ENCODE measurements at places on chromosomes 4 and X.

GRCh38 chrX:4936315-4936714, 1222.9 kb upstream of the PRKX start:
- no peak overlapping the region for H3K4me3 ChIP-seq
- no peaks in the 10 kb centered on the region for H3K4me1 ChIP-seq
- no peak for DNase-seq
- H3K36me3 ChIP-seq: no peaks in the 10 kb centered on the region
- H3K27me3 ChIP-seq: no peaks in the 10 kb centered on the region

GRCh38 chr4:15931451-15932210, 6.9 kb downstream of the FGFBP1 start:
- H3K27me3 ChIP-seq: no peaks in the 10 kb centered on the region
- DNase-seq: no peak
- H3K27ac ChIP-seq: no peak overlapping the region
- H3K36me3 ChIP-seq: no peaks in the 10 kb centered on the region

DNA sequence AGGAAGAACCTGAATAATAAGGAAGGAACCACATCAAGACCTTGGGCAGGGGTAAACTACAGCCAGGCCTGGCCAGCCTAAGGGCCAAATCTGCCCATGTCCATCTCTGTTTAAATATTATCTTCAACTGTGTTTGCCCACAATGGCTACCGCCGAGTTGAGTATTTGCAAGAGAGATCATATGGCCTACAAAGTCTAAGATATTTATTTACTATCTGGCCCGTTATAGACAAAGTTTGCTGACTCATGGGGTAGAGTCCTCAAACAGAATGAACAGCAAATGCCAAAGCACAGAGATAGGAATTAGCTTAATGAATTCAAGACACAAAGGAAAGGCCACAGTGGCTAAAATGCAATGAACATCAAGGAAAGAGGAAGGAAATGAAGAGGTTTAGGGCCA, 44.8 kb downstream of the RPS6KA3 start:
- H3K4me3 ChIP-seq: no peak overlapping the region
- no peak overlapping the region for H3K27ac ChIP-seq
- peaks cover 18% of the 10 kb centered on the region for H3K4me1 ChIP-seq
- peaks cover 12% of the 10 kb centered on the region for H3K27me3 ChIP-seq
- no peaks in the 10 kb centered on the region for H3K36me3 ChIP-seq
- DNase-seq: peak; percentile 3

DNA sequence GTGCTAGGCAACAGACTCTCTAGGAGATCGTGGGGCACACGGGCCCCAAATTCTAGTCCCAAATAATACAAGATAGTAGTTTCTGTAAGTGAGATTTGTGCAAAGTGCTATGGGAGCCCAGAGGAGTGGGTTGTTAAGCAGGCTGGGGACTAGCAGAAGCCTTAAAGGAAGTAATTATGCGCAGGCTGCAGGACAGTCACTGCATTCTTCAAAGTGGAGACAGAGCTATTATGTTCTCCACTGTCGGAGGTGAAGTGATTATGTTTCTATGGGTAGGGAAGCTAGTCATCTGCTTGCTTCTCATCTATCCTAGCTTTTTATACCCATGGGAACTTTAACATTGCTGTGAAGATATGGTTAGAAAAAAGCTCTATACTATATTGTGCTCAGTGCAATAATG, 154.2 kb downstream of the CPE start:
- no peak overlapping the region for H3K4me3 ChIP-seq
- H3K27me3 ChIP-seq: no peaks in the 10 kb centered on the region
- peak; percentile 62 for DNase-seq
- peaks cover 6% of the 10 kb centered on the region for H3K4me1 ChIP-seq

DNA sequence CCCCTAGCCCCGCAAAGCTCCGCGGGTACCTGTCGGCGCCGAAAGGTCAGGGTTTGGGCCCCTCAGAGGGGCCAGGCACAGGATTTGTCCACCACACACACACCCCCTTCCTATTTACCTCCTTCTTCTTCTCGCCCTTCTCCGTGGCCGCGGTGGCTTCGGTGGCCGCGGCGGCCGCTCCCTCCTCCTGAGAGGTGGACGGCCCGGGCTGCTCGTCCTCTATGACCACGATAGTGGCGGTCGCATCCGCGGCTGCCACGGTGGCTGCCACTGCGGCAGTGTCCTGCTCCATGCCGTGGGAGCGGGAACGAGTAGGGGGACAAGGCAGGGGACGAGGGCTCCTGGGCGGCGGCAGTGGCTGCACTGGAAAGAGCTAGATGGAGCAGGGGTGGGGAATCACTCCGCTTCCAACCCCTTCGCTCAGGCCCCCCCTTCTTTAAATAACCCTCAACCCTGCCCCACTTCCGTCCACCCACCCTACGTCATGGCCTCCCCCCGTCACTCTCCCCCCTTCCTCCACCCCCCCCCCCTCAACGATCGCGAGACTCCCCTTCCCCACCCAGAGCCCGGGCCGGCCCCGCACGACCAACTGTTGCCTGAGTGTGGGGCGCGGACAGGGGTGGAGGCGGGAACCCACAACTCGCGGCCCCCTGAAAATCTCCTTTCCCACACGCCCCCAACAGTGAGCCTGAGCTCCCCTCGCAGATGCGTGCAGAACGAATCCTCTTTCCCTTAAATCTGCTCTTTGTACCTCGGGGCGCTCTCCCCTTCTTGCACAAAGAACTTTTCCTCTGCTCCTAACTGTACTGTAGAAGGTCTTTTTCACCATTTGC, at the start of gene SMARCA1:
TSS of gene SMARCA1 (minus strand) at position 412 of the 833 bp plus-strand sequence. CDS start at position 292, 120 bp downstream.
- no peaks in the 10 kb centered on the region for H3K36me3 ChIP-seq
- peak within 1 kb of the TSS; percentile 87 for H3K27ac ChIP-seq
- no peaks in the 10 kb centered on the region for H3K27me3 ChIP-seq
- DNase-seq: peak; percentile 63

DNA sequence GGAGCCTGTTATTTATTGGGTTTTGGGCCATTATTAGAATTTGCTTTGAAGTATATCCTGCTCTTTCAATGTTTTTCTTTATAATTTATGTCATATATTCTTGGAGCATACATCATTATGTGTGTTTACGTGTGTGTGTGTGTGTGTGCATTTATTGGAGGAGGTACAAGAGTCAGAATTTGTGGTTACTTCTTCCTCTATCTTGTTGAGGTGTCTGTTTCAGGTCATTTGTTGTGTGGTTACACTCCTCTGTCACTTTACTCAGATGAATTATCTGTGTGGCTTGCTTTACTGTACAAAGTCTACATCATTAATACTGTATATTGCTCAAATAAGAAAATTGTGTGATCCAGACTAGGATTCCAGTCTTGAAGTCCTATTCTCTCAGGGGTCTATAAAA, 1957.4 kb upstream of the TENM3 start:
- H3K36me3 ChIP-seq: no peaks in the 10 kb centered on the region
- H3K27ac ChIP-seq: no peak overlapping the region
- no peaks in the 10 kb centered on the region for H3K27me3 ChIP-seq
- H3K4me3 ChIP-seq: no peak overlapping the region
- no peak for DNase-seq
- peaks cover 5% of the 10 kb centered on the region for H3K4me1 ChIP-seq

GRCh38 chr4:186846426-186846825, 122.8 kb upstream of the FAT1 start:
- H3K27me3 ChIP-seq: no peaks in the 10 kb centered on the region
- no peak for DNase-seq
- H3K36me3 ChIP-seq: no peaks in the 10 kb centered on the region

- peak; percentile 27 for DNase-seq
- no peak overlapping the region for H3K27ac ChIP-seq
- H3K4me3 ChIP-seq: no peak overlapping the region
- no peaks in the 10 kb centered on the region for H3K27me3 ChIP-seq
- no peaks in the 10 kb centered on the region for H3K4me1 ChIP-seq
Observed at GRCh38 chrX:149871940-149872339, 9.0 kb upstream of the MAGEA8 start.
